ENCODE measurements at places on chromosomes 13 and 19. TPM values are rescaled to one million over a fixed set of nuclear protein-coding genes. Genes with fewer than 3 reads are reported as not detected.

The TNFSF9 gene
- 0.74 TPM for total RNA-seq

The UTP14C gene
- total RNA-seq, result 13.1 TPM

The SIAH3 gene
- total RNA-seq, result 0.10 TPM

The KIR3DL1 gene
- total RNA-seq, result not detected

The OR7C1 gene
- not detected for total RNA-seq

The RFPL4AL1 gene
- total RNA-seq, result not detected

All from heart right ventricle (tissue), 16 donors.